Stimulated activated CD4-positive, alpha-beta T cell treated with anti-CD3 and anti-CD28 coated beads, Interleukin-1b, Interleukin-23, amount 100 ng/mL, for 1 hour (primary cell): ENCODE measurements at places on chromosomes 1 and 21.

GRCh38 chr1:230306169-230306568 lies 120.0 kb downstream of the PGBD5 start:
- DNase-seq = no peak

DNA sequence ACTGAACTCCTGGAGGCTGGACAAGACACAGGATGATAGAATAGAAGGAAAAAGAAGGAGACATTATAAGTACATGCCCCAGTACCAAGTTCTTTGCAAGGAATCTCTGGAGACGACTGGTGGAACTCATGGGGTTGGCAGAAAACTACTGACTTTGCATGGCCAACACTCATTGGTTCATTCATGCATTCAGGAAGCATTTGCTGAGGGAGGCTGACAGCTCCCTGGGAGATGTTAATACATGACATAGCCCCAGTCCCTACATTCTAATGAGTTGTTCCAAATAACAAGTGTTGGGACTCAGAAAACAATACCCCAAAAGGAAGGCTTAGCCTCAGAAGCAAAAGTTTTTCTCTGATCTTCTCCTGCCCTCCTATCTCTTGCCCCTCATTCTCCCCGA lies 172.8 kb upstream of the IRF2BP2 start:
- no peak for DNase-seq

DNA sequence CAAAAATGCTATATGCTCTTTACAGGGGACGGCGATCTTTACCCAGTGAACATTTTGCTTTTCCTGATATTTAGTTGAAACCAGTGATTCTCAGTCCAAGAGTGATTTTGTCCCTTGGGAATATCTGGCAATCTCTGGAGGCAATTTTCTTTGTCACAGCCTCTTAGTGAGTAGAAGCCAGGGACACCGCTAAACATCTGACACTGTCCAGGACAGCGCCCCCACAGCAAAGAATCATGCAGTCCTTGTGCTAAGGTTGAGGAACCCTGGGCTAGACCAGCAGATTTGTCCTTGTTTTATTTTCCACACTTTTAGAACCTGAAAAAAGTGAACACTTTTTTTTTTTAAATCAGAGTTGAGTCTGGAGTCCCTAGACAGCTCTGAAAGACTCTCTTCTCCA lies 13.1 kb downstream of the EVA1C start:
- DNase-seq = no peak

GRCh38 chr1:172551279-172551678 lies 18.3 kb downstream of the SUCO start:
- DNase-seq = no peak
